ENCODE measurements at places on chromosomes 16 and 17.

DNA sequence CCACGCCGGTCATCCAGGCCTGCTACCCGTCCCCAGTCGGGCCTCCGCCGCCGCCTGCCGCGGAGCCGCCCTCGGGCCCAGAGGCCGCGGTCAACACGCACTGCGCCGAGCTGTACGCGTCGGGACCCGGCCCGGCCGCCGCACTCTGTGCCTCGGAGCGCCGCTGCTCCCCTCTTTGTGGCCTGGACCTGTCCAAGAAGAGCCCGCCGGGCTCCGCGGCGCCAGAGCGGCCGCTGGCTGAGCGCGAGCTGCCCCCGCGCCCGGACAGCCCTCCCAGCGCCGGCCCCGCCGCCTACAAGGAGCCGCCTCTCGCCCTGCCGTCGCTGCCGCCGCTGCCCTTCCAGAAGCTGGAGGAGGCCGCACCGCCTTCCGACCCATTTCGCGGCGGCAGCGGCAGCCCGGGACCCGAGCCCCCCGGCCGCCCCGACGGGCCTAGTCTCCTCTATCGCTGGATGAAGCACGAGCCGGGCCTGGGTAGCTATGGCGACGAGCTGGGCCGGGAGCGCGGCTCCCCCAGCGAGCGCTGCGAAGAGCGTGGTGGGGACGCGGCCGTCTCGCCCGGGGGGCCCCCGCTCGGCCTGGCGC, 2.4 kb downstream of the HIC1 start:
- no peak for DNase-seq

DNA sequence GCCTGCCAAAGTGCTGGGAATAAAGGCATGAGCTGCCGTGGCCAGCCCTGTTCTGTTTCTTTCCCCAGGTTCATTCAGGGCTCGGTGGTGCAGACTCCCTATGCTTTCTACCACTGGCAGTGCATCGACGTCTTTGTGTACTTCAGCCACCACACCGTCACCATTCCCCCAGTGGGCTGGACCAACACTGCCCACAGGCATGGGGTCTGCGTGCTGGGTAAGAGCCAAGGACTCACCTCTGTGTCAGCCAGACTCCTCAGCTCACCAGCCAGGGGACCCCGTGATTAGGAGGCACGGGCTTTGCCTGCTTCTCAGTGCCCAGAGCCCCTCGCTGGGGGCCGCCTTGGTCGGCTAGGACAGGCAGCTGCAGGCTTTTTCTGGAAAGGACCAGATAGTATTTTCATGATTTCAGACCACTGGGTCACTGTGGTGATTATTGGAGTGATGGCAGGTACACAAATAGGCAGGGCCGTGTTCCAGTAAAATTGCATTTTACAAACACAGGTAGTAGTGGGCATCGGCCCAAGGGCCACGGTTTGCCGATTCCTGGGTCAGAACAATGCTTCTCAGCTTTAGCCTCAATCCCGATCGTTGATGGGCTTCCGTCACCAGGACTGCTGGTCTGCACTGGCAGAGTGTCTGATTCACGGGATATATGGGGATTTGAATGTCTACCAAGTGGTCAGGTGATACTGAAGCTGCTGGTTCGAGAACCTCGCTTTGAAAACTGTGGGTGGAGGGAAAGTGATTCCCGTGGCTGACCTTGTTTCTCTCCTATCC, 5.0 kb downstream of the ENGASE start:
- no peak for DNase-seq

DNA sequence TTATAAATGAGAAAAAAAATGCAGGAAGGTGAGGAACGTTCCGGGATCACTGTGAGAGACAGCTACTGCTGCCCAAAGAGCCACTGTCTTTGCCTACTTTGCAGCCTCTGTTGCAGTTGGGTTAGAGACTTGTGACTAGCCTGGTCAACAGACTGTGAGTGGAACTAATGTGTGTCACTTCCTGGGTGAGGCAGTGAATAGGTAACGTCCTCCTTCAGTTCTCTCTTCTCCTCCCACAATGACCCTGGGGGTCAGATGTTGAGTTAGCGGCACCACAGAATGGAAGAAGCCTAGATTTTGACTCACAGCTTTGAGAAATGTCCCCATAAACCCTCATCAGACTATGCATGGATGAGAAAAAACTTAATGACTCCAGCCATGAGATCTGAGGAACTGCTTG, 5.2 kb downstream of the C16orf46 start:
- DNase-seq: no peak

- no peak for DNase-seq
These were observed 234.7 kb upstream of the SDK2 start for GRCh38 chr17:73878923-73879322.

Data from hindlimb muscle (tissue), 1 donor.